ENCODE measurements at places on chromosomes 16 and 17.

- no peak for DNase-seq
These were observed 1027.5 kb downstream of the CDH11 start for GRCh38 chr16:64094181-64094965.

DNA sequence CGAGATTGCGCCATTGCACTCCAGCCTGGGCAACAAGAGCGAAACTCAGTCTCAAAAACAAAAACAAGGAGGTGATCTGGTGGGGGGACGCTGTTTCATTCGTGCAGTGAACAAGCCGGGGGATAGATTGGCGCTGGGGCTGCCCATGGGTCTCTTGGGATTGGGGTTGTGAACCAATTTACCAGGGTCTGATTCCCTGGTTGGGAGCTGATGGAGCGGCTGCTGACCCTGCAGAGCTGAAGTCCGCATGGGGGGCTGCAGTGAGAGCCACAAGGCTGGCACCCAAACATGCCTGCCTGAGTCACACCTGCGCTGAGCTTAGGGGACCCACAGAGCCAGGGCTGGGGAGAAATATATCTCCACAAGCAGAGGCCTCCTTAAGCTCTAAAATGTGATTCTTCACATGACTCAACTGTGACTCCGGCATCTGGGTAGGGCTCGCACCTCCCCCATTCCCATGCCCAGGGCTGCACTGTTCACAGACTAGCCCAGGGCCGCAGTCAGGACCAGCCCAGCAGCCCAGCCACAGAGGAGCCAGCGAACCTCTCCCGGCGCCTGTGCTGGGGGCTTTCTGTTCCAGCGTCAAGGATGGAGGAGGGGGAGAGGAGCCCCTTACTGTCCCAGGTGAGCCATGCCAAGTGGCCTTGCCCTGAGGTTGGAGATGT, 5.0 kb downstream of the TSPAN10 start:
- DNase-seq = no peak

DNA sequence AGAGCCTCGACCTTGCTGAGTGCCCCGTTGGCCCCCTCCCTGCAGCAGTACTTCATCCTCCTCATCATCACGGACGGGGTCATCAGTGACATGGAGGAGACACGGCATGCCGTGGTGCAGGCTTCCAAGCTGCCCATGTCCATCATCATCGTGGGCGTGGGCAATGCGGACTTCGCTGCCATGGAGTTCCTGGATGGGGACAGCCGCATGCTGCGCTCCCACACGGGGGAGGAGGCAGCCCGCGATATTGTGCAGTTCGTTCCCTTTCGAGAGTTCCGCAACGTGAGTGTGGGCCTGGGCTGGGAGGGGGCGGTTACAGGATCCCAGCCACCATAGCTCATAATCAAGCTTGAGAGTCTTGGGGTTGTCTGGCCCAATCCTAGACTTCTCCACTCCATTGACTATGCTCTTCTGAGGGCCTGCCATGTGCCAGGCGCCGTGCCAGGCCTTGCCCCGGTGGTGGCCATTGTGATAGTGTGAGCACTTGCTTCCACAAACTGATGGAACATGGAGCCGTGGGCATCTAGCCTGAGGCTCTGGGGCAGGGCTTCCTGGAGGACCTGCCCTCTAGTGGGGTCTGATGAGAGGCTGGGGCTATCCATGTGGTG, 39.7 kb downstream of the PSME3IP1 start:
- DNase-seq = no peak

DNA sequence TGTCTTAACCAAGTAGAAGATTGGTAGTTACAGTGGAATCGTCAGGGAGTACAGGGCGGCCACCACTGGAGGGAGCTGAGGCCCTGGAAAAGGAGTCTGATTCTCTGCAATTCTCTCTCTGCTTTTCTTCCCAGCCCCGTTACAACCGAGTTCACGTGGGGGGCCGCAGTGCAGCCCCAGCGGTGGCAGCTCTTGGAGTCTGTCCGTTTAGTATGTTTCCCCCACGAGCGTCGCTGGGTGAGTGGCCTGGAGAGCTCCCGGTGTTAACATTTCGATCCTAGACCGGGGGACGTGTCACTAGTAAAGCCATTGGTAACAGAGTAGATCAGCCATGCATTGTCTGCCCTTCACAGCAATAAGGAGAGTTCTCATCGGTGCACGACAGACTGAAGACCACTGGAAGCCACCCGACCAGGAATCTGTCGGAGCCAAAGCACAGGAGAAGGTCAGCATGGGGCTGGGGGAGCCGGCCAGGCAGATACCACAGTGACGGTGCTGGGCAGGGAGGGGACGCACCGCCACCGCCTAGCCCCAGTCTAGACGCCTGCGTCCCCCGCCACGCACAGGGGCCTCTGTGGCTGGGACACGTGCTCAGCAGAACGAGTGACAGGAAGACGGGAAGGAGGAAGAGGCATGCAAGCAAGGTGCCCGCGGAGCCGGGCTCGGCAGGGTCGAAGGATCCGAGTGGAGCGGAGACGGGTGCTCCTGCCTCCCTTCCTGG, 15.7 kb downstream of the SLC16A3 start:
- DNase-seq = peak; percentile 65

DNA sequence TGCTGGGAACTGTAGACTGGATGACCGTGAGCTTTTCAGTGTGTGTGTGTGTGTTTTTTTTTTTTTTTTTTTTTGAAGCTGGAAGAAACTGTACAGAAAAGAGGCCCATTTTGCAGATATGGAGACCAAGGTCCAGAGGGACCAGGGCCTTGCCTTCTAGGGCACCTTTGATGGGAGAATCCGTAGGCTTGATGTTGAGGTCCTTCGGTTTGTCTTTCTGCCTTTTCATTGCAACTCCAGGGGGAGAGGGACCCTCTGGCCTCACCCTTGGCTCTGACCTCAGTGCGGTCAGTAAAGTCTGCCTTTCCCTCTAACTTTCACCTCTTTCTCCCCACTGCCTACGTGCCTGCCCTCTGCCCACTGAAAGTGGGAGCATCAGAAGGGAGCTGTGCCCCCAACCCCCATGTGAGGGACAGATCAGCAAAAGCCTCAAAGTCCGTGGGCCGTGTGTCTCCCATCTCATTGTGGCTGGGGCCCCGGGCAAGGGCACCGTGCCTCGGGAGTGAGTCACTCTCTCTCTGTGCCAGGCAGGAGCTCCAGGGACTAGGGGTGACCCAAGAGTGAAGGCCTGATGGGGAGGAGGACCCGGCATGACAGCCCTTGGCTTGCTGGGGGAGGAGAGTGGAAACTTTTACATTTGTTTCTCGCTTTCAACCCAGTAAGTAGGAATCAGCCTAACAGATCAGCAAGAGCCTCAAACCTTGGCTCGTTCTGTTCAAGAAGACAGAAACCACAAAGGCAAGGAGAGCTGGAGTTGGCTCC, 123.6 kb downstream of the CMIP start:
- DNase-seq = no peak

GRCh38 chr17:34314279-34314678, 5.0 kb upstream of the CCL8 start:
- no peak for DNase-seq

DNA sequence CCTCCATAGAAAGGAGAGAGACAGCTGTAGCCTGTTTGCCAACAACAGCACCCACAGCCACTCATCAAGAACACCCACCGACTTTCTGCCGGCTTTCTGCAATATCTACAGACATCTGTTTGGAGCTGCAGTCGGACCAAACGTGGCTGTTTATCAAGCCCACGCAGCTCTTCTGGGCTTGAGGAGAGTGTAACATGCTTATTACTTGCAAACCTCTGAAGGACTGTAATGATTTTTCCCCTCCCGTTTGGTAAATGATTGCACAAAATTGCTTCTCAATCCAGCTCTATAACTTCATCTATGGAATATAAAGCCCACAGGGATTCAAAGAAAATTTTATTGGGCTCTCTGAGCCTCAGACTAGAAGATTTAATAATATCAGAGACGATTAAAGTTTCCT, 100.5 kb downstream of the VAT1L start:
- no peak for DNase-seq

GRCh38 chr17:40074175-40074512, 11.4 kb downstream of the THRA start:
- no peak for DNase-seq

- DNase-seq = no peak
These were observed 11.3 kb downstream of the MMP2 start for GRCh38 chr16:55490301-55490700.

DNA sequence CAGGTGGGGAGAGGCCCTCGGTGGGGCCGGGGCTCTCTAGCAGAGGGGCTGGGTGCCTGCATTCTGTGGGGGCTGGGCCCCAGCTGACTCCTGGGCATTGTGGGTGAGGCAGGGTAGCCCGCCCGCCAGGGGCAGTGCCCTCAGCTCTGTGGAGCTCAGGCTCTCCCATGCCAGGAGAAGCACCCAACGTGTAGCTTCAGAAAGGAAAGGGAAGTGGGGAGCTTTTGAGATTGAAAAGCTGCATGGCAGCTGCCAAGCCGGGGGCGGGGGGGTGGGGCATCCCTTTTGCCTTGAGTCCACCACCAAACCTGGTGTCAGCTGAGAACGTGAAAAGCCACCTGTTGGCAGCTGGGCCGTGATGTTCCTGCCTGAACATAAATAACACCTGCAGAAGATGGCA, 192.1 kb upstream of the CIBAR2 start:
- DNase-seq = no peak

GRCh38 chr16:82993926-82994325, 367.2 kb downstream of the CDH13 start:
- no peak for DNase-seq

GRCh38 chr17:61412860-61413660, 13.4 kb downstream of the TBX2 start:
- peak; percentile 78 for DNase-seq

DNA sequence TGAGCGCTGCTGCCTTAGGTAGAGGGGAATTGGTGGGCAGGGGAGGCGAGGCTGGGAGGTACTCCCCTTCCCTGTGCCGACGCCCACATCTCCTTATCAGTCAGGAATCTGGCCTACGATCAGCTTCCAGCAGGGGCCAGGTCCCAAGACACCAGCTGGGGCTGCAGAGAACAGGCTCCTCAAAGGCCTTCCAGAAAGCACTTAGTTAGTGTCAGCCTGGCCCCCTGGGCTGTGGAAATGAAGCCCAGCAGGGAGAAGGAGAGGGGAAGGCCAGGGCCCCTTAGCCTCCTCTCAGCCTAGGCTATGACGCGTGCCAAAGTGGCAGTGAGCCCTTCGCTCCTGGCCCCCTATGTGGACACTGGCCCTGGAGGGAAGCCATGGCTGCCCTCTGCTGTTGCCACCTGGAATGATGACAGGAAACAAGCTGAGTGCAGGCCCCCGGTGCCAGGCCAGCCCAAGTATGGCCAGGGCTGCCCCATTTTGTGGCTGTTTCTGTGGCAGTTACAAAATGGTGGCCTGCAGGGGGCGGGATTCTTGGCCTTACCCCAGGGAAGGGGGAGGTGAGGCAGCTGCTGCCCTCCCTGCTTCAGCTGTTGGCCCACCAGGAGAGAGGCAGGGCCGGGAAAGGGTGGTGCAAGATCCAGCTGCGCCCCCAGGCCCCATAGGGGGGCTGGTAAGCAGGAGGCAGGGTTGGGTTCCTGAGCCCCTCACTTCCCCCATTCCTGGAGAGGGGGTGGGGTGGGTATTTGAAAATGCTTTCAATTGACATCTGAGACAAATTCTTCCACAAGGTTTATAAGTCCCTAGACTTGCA, 11.3 kb downstream of the TBX4 start:
- no peak for DNase-seq

DNA sequence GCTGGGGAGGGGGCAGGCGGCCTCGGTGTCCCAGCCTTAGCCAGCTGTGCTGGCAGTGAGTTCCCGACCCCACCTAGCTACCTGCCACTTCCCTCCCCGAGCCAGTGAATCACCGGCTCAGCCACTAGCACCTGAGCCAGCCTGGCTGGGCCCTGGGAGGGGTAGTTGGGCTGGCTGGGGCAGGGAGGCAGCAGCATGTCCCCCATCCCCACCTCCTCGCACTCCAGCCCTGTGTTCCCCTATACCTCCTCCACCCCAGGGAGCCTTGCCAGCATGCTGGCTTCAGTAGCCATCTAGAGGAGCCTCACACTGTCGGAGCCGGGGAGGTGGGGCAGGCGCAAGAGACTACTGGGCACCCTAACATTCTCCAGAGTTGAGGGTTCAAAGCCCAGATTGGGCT, 2.8 kb downstream of the EVPL start:
- no peak for DNase-seq

DNA sequence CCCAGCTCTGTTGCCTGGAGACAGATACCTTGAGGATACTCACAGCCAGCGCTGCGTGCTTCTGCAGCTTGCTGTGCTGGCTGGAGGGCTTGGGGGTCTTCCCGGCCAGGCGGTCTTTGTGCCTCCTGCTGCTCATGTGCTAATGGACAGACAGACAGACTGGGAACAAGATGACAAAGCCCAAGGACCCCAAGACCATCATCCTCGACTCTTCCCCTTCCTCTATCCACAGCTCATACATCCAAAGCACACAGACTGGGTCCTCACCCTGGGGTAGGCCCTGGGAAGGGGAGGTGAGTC, 7.7 kb downstream of the NKIRAS2 start:
- DNase-seq = no peak

DNA sequence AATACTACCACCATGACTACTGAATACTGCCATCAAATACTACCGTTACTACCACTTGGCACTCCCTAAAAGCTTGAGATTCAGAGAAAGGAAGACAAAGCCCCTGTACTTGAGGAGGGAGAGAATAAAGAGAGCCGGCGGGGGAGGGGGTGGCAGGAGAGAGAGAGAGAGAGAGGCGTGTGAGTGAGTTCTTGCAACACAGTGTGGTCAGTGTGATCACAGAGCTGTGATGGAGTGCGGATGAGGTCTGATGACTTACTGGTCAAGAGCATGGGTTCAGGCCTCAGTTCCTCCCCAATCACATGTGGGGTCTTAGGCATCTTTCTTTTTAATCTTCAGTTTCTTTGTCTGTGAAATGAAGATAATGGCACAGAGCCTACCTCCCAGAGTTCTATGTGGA, 19.2 kb downstream of the PRKCB start:
- DNase-seq = no peak

GRCh38 chr17:69300222-69300621, 26.7 kb downstream of the ABCA5 start:
- DNase-seq = no peak

DNA sequence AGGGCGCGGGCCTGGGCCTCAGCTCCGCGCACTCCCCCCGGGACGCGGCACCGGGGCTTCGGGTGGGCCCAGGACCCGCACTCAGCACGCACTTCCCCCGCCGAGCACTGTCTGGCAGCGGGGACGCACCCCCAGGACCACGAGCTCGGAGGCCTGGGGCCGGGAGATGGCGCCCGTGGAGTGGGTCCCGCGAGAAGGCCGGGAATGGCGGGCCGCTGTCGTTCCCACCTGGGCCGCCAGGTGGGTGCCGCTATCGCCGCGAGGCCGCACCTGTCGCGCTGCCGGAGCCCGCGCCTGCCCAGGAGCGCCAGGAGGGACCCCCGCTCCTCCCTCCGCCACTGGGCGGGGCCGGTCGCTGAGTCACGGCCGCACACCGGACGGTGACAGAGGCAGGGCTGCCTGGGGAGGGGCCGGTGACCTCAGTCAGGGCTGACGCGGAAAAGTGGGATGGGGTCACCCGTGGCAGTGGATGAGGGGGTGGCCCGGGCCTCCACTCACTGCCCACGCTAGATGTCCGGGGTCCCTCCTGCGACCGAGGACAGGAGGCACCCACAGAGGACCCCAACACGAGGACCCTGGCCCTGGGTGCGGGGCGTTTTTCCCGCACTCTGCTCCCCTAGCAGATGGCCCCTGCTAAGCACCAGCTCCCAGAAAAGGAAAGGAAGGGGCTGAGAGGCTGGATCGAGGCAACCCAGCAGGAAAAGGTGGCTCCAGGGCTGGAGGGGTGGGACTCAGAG, 6.9 kb upstream of the ACTG1 start:
- peak; percentile 81 for DNase-seq

GRCh38 chr17:45672792-45673191, 111.3 kb upstream of the CRHR1 start:
- no peak for DNase-seq

- DNase-seq = no peak
These were observed 61.1 kb downstream of the ADAMTS18 start for GRCh38 chr16:77373726-77374125.

GRCh38 chr16:30358577-30358936, 3.4 kb upstream of the CD2BP2 start:
- DNase-seq = no peak
